Testis (tissue), 5 donors: ENCODE measurements at places on chromosomes 12 and 14. TPM values are rescaled to one million over a fixed set of nuclear protein-coding genes. Genes with fewer than 3 reads are reported as not detected.

GRCh38 chr12:40202095-40203059 is 22.4 kb upstream of the LRRK2 start:
- H3K27ac ChIP-seq = no peak overlapping the region
- no peak for DNase-seq
- peaks cover 2% of the 10 kb centered on the region for H3K27me3 ChIP-seq
- no peaks in the 10 kb centered on the region for H3K36me3 ChIP-seq
- H3K4me1 ChIP-seq = no peaks in the 10 kb centered on the region
- H3K4me3 ChIP-seq = no peak overlapping the region

GRCh38 chr12:4145990-4146859 is 127.3 kb upstream of the CCND2 start:
- H3K27me3 ChIP-seq = no peaks in the 10 kb centered on the region
- H3K4me3 ChIP-seq = no peak overlapping the region
- H3K36me3 ChIP-seq = no peaks in the 10 kb centered on the region
- DNase-seq = no peak
- no peak overlapping the region for H3K27ac ChIP-seq

DNA sequence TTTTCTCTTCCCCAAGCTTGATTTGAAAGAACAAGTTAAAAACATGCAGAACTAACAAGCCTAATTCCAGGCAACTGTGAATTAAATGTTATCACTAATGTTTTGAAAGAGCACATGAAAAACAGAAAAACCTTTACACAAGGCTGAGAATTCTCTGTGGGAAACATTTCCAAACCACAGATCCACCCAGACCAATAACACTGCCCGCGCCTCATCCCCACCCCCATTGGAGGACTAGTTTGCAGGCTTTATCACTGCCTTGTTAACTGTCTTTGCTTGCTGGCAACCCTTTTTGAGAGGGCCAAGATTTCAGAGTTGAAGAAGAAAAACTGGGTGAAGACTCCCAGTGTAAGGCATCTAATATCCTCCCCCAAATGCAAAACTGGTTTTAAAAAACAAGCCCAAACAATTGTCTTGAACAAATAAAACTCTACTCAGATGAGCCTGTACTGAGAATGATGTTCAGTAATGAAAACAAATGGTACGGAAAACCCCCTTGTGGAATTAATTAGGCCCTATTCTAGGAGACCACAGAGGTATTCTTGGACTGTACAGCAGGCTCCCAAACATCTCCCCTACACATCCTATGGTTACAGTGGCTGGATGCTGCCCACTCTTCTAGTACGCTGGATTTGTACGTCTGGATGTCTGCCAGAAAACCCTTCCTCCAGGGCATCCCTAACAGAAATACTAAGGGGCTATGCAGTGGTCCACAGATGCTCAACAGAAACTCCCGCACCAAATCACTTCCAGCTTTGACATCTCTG is 5.8 kb downstream of the MAX start:
- peaks cover 32% of the 10 kb centered on the region for H3K4me1 ChIP-seq
- no peaks in the 10 kb centered on the region for H3K36me3 ChIP-seq
- no peak for DNase-seq
- H3K27ac ChIP-seq = no peak overlapping the region
- no peaks in the 10 kb centered on the region for H3K27me3 ChIP-seq

DNA sequence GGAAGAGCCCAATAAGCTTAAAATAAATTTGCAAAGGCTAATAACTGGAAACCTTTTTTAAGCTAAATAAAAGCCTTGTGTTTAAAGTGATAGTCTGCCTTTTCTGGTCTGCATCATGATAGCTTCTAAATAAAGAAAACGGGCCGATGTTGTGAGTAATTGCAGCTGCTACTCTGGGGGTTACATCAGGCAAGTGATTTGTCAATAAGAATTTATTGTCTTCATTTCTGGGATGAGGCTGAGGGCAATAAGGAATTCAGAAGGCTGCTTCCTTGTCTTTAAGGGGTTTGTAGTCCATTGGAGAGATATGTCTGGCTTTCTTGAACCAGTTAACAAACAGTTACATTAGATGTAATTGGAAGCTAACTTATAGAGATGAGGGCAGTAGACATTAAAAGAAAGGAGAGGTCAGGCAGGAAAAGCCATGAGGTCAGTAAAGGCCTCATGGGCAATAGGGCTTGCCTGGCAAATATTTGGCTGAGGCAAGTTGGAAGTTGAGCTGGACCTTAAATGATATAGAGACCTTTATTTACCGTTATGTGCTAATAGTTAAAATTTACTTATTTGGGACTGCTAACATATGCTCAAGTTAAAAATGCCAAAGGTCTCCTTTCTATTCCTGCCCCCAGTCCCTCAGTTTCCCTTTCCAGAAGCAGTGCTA is 85.0 kb downstream of the CRADD start:
- H3K4me3 ChIP-seq = no peak overlapping the region
- no peak for DNase-seq
- no peaks in the 10 kb centered on the region for H3K27me3 ChIP-seq
- no peak overlapping the region for H3K27ac ChIP-seq
- no peaks in the 10 kb centered on the region for H3K36me3 ChIP-seq
- peaks cover 12% of the 10 kb centered on the region for H3K4me1 ChIP-seq

DNA sequence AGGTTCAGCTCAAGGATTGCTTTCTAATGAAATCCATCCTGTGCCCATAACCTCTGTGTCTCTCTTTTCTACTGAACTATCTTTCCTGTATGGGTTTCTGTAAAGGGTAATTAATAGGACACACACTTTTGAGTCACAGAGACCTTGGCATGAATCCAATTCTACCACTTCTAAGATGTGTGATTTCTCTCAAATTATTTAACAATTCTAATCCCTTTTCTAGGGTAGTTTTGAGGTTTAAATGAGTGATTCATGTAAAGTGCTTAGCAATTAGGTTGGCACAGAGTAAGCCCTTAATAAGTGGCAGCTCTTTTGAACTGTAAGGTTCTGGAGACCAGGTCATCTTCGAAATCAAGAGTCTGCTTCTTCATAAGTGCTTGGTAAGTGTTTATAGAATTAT is 202.7 kb downstream of the RASSF9 start:
- H3K27ac ChIP-seq = no peak overlapping the region
- no peaks in the 10 kb centered on the region for H3K4me1 ChIP-seq
- H3K4me3 ChIP-seq = no peak overlapping the region
- H3K36me3 ChIP-seq = no peaks in the 10 kb centered on the region
- DNase-seq = no peak

Gene CACNA2D4
- 15.8 TPM for total RNA-seq
